ENCODE measurements at places on chromosomes 12 and 14. TPM values are rescaled to one million over a fixed set of nuclear protein-coding genes. Genes with fewer than 3 reads are reported as not detected.

The NGDN gene
- total RNA-seq = 22.1 TPM

The BHLHE41 gene
- 26.8 TPM for total RNA-seq

The KRT83 gene
- total RNA-seq = not detected

The TEX52 gene
- total RNA-seq = not detected

The KCNK13 gene
- 4.4 TPM for total RNA-seq

The B4GALNT1 gene
- 2.3 TPM for total RNA-seq

The TTC9 gene
- 3.3 TPM for total RNA-seq

The MOK gene
- 11.8 TPM for total RNA-seq

The FSCB gene
- not detected for total RNA-seq

The NR1H4 gene
- 0.32 TPM for total RNA-seq

The BBOF1 gene
- total RNA-seq = 5.3 TPM

The SIRT4 gene
- total RNA-seq = 6.9 TPM

The RPGRIP1 gene
- total RNA-seq = 1.0 TPM

The TMED10 gene
- total RNA-seq = 333 TPM

The DCTN2 gene
- total RNA-seq = 92.4 TPM

The SMIM41 gene
- not detected for total RNA-seq

The PAPLN gene
- 2.9 TPM for total RNA-seq

The NUDT14 gene
- total RNA-seq = 23.9 TPM

The EGLN3 gene
- total RNA-seq = 87.4 TPM

The LIN7A gene
- 19.3 TPM for total RNA-seq

The LMO3 gene
- total RNA-seq = 4.5 TPM

The LHX5 gene
- total RNA-seq = not detected

The EIF2B1 gene
- 30.6 TPM for total RNA-seq

The EIF2S3B gene
- total RNA-seq = 1.3 TPM

The RACGAP1 gene
- total RNA-seq = 5.0 TPM

The KRT76 gene
- not detected for total RNA-seq

The TSPAN19 gene
- not detected for total RNA-seq

The OTOGL gene
- total RNA-seq = 25.9 TPM

The DHH gene
- total RNA-seq = 1.7 TPM

The PIWIL1 gene
- total RNA-seq = not detected

The AMDHD1 gene
- 0.88 TPM for total RNA-seq

The A2M gene
- total RNA-seq = 422 TPM

The HOXC12 gene
- total RNA-seq = not detected

The RERG gene
- 8.7 TPM for total RNA-seq

The TNFAIP2 gene
- total RNA-seq = 48.6 TPM

The CCDC197 gene
- total RNA-seq = not detected

The TMEM117 gene
- total RNA-seq = 10.6 TPM

The MYH6 gene
- 12,862 TPM for total RNA-seq

The AKAP5 gene
- 0.22 TPM for total RNA-seq

Measured in right cardiac atrium (tissue), 5 donors.